Stimulated activated CD4-positive, alpha-beta T cell treated with anti-CD3 and anti-CD28 coated beads, TNF-alpha, amount 100 ng/mL, for 4 hours (primary cell): ENCODE measurements at places on chromosomes 13 and 19.

DNA sequence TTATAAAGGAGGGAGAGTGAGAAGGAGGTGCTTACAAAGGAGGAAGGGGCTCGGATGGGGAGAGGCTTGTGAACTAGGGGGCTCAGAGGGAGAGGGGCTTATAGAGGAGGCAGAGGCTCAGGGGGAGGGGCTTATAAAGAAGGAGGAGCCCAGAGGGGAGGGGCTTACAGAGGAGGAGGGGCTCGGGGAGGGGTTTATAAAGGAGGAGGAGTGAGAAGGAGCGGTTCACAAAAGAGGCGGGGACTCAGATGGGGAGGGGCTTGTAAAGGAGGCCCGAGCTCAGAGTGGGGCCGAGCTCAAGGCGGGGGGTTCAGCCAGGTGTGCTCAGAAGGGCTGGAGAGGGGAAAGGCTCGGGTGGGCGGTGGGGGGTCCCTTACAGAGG lies 500 bp downstream of the SMIM24 start:
- DNase-seq: no peak

- no peak for DNase-seq
Measured at GRCh38 chr13:30268673-30269072, 38.7 kb downstream of the KATNAL1 start.

- DNase-seq: no peak
Measured at GRCh38 chr13:31880851-31881494, 141.6 kb downstream of the RXFP2 start.

DNA sequence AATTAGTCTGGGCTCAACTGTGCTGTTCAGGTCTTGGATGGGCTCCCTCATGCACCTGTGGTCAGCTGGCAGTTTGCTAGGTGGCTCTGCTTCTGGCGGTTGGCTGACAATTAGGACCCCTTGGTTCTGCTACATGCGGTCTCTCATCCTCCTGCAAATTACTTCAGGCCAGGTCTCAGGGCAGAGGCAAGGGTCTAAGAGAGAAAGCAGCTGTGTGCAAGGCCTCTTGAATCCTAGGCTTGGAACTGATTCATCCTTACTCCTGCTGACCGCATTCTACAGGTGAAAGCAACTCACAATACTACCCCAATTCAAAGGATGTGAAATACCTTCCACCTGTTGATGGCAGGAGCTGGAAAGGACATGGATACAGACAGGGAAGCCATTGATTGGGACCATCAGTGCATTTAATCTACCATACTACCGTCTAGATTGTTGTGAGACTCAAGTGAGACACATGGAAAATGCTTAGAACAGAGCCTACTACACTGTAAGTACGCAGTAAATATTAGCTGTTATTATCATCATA lies 19.1 kb downstream of the CBY2 start:
- no peak for DNase-seq

DNA sequence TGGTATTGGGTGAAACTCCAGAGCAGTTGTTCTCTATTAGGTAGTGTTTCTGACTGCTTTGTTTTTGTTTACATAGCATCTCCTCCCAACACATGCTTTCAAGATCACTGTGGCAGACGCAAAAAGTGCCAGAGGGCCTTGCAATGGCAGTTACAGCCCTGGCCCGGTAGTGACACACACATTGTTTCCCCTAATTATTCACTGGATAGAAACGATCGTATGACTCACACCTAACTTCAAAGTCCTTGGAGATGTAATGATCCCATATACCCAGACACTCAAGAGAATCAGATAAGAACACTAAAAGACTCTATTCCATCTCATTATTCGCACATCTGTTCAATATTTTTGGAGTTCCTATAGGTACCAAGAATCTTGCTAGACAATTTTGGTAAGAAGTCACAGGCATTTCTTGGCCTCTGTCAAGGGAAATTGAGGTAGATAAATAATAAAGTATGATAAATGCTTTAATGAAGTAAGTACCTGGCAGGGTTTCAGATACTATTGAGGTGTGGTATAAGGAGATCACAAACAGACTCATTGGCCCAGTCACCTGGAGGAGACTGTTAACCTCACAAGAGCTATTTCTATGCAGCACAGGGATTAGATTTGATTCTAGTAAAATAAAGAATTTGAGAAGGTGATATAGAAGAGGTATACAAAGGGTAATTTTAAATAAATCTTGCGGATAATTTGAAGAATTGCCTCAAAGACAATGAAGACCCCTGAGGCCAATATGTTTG lies 485.3 kb downstream of the SLITRK6 start:
- DNase-seq: no peak

GRCh38 chr19:4889034-4889815 lies 13.5 kb downstream of the ARRDC5 start:
- no peak for DNase-seq

- no peak for DNase-seq
Measured at GRCh38 chr19:54133312-54133956, 4.1 kb upstream of the CNOT3 start.

DNA sequence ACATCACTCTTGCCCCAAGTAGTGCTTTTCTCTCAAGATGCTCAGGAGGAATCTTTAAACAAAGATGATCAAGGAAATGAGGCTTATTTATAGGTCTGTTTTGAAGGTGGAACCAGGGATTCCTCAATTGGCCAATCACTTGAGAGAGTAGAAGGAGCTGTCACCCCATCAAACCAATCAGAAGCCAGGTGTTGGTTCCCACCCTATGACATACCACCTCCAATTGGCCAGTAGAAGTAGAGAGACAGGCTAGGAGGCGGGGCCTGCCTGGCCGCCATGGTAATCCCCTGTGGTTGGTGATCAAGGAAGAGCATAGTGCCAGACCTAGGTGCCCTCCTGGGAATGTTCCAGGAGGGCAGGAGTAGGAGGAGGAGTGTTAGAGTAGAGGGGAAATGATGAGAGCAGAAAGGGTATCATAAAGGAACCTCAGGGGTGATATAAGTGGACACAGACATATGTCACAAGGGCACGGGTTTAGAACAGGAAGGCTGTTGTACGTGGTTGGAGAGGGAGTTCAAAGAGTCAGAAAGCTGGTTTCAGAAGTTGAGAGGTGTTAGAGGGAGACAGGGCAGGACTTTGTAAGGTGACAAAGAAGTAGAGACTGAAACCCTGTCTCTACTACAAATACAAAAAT lies 10.5 kb downstream of the PMIS2 start:
- DNase-seq: no peak

GRCh38 chr13:66461021-66461420 lies 769.1 kb downstream of the PCDH9 start:
- no peak for DNase-seq

DNA sequence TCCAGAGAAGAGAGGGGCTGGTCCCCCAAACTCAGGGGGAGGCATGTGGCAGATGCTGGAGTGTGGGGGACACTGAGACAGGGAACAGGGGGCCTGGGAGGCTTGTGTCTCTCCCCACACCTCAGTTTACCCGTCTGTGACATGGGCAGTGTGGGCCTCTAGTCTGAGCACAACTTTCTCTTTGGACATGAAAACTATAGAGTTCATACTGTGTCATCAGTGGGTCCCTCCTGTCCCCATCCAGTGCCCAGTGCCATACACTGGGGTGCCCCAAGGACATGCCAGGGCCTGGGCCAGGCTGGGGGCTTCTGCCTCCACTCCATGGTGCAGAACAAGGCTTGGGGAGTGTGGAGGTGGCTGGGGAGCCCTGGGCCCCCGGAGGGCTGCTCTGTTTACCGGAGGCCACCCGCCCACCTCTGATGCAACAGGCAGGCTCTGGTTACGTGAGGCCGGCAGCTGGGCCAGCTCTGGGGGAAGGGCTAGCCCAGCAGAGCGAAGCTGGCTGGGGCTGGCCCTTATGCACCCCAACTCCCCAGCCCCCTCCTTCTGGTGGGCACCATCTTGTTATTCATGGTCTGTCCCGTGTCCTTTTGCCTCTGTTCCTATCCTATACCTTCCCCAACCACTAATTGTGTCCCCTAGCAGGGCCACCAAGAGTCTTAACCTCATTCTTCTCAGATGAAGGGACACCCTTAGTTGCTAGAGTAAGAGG lies 1.9 kb upstream of the MEF2B start:
- no peak for DNase-seq

DNA sequence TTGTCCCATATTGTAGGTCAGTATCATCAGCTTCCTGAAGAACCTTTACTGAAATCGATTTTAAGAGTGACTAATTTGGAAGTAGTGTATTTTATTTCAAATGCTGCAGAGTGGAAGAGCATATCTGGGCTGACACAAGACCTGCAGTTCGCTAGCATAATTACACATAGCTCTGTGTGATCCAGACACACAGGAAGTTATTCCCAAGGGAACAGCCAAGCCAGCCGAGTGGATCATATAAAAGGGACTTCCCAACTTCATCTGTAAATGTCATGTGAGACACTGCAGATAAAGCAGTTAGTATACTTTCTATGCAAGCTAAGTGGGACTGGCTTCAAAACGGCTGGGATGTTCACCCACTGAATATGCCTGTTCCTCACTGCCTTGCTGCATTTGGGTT lies 760.4 kb downstream of the SLITRK1 start:
- DNase-seq: no peak

DNA sequence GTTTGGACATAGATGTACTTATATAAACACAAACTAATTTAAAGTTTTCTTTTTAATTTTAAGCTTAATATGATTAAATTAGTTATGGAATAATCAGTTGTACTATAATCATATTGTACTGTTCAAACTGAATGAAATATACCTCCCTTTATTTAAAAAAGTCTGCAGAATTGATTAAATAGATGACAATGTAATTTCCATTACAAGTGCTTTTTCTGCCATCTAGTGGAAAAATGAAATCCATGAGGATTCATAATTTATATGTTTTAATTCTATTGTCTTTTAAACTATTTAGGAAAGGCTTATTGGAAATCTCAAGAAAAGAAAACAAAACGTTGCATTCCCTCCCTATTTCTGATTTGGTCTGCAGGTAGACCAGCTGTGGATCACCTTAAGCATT lies 30.9 kb downstream of the MZT1 start:
- DNase-seq: no peak

DNA sequence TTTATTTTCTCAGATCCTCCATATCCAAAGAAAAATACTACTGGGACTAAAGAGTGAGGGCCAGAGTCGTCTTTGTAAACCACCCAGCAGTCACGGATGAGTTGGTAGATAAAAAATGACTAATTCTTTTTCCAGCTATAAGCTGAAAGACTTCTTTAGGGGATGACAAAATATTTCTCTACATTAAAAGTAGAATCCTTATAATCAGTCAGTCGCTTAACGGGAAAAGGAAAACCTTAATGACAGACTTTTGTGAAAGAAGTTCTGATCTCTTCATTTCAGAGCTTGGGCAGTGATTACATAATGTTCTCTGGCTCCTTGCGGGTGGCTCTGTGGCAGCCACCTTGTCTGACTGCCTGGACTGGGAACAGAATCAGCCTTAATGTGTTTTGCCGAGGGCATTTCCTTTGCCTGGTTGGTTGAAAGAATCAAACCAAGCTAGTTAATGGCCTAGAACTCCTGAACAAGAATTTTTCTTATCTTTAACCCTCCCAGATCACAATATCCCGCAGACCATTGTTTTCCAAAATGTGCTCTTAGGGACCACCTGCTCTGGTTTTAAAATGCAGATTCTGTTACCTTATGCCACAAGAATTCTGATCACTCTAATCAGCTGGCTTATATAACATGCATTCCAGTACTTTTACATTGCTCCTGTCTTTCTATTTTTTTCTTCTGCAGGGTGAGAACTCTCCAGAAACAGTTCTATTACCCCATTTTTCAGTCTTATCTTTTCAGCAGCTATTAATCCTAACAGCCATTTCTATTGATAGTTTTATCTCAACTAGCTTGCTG lies 2.5 kb downstream of the ITM2B start:
- no peak for DNase-seq

DNA sequence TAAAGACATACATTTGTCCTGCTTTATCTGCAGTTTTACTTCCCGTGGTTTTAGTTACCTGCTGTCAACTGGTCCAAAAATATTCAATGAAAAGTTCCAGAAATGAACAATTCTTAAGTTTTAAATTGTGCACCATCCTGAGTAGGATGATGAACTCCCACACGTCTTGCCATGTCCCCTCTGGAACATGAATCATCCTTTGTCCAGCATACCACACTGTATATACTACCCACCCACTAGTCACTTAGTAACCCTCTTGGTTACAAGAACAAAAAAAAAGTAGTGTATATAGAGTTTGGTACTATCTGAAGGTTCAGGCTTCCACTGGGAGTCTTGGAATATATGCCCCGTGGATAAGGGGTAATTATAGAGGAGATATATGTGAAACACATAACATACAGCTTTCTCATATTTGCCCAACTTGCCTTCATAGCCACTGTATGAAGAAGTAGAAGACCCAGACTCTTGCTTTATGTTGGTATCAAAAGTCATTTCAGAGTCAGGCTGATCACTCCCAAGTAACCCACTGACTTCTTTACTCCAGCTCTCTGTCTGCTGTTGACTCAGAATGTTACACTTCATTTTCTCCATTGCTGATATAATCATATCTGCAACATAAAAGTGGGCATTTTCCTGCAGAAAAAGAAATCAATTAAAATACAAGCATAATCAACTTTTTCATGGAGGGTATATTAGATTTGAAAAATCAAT lies 19.3 kb downstream of the RUBCNL start:
- DNase-seq: no peak

DNA sequence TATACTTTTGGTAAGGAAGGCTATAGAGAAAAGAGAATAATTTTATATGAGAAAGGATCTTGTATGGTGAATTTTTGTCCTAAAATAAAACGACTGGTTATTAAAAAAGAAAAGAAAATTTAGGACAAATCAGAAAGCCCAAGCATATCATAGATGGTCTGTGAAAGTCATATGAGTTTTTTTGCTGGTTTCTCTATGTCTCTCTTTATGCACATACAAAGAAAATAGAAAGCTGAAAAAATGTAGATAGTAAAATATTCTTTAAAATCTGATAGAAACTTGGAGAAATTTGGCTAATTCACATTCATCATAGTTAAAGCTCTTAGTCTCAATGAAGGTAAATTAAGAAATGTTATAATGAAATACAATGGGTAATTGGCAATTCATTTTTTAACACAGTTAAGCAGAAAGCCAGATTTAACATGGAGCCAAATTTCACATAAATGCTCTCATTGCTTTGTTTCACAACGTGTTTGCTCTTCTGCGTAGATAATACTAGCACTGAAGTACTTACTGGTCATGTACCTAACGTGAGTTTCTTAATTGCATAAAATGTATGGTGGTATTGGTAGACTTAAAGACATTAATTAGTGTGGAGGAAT lies 621.5 kb upstream of the ATXN8OS start:
- DNase-seq: no peak

DNA sequence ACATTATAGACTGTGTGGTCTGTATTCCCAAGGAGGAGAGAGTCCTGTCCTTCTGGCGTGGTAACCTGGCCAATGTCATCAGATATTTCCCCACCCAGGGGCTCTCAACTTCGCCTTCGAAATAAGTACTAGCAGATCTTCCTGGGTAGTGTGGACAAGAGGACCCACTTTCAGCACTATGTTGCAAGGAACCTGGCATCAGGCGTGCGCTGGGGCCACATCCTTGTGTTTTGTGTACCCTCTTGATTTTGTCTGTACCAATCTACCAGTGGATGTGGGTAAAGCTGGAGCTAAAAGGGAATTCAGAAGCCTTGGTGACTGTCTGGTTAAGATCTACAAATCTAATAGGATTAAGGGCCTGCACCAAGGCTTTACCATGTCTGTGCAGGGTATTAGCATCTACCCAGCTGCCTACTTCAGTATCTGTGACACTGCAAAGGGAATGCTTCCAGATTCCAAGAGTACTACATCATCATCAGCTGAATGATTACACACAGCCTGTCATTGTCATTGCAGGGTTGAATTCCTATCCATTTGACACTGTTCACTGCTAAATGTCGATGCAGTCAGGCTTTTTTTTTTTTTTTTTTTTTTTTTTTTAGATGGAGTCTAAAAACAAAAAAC lies 148.0 kb downstream of the PRR20E start:
- no peak for DNase-seq

GRCh38 chr13:43786766-43787517 lies at the start of gene ENOX1:
Gene ENOX1, minus strand, starts transcription at chr13:43786972.
- DNase-seq: no peak
